ENCODE measurements at places on chromosomes 2 and 18. TPM values are rescaled to one million over a fixed set of nuclear protein-coding genes. Genes with fewer than 3 reads are reported as not detected.

DNA sequence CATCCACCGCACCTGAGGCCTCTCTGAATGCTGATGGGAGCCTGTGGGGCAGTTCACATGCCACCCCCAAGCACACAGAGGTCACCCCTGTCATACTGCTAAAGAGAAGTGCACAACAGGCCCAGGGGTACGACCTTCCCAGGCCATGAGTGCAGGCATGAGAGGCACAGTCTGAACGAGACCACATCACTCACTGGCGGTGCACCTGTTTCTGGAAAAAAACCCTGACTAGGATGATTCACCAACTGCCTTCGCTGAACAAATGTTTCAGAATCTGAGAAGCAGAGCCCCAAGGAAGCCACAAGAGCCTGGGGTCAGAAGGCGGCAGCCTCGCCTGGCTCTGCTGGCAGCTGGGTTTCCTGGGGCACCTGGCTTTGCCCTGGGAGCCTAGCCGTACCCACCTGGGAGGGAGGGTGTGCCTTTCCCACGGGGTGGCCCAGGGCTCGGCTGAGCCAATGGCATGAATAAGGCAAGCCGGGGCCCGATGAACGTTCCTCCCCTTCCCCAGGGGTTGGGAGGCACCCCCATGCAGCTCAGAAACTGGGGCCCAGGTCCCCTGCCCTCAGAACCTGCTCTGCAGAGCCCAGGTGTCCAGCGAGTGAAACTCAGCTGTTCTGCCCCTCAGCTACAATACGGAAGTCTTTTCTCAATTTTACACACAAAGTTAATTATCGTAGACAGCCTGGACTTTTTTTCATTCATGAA is 73.8 kb downstream of the HDAC4 start:
- DNase-seq, result no peak

DNA sequence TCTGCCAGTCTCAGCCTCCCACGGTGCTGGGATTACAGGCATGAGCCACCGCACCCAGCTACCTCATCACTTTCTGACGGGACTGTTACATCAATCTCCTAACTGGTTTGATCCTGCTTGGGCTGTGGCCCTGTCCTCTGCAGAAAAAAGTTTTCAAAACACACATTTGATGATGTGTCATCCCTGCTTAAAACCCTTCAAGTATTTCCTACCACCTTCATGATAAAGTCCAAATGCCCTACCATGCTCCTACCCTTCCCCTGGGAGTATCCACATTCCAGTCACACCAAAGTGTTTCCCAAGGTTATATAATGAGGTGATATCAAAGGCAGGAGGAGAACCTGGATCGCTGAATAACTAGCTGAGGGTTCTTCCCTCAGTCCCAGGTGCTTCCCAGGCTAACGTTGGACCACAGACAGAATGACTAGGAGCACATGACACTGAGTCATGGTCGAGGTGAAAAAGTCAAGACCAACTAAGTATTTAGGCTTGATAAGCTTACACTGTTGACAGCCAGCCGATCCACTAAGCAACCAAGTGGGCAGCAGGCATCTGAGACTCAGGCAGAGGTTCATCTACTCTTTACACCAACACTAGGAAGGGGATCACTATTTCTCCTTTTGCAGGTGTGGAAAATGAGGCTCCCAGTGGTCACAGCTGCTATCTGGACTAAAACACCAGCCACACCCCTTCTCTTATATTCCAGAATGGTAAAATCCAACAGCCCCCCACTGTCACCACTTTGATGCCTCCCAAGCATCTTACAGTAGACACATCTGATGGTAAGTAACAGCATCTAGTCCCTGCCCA is 31.8 kb downstream of the CYRIA start:
- DNase-seq, result no peak

DNA sequence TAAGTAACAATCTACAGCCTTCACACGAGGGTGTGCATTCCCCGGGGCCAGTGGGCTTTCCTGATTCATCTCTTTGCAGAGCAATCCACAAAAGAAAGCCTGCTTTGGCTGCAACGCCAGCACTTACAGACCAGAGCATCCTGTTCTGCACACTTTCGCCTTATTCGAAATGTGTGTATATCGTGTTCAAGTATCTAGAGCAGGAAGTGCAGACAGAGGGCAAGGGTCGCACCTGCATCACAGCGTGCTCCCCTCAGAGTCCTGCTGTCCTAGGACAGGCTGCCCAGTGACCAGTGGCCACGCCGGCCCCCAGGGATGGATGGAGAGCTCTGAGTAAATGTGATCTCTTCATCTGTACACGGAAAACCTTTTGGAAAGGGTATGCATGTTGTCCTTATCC is 264.3 kb downstream of the ZNF516 start:
- DNase-seq, result no peak

GRCh38 chr2:47211497-47212011 is 56.4 kb upstream of the STPG4 start:
- peak; percentile 50 for DNase-seq

GRCh38 chr2:217154923-217155322 is 295.1 kb upstream of the TNP1 start:
- DNase-seq, result no peak

DNA sequence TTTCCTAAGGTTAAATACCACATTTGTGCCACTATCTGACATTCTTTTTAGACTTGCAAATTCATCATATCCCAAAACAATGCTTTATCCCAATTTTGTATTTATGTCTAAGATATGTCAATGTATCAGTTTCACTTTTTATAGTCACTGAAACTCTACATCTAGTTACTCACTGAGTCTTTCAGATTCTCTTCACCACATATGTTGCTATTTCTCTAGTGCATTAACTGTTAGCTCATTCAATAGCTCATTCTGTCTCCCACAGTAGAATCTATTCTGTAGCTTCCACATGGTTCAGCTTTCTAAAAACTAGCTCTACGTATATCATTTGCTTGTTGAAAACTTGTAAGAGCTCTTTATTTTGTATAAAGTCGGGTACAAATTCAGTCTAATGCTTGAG is 1420.6 kb upstream of the NXPH2 start:
- DNase-seq, result no peak

GRCh38 chr2:234027641-234028040 is 22.9 kb upstream of the SPP2 start:
- no peak for DNase-seq

Gene SCN3A
- 0.84 TPM for total RNA-seq

Gene UCN
- total RNA-seq, result 0.55 TPM

Gene MATN3
- 0.32 TPM for total RNA-seq
